ENCODE measurements at places on chromosomes 2 and 18.

- DNase-seq = no peak
Measured at GRCh38 chr2:42312106-42312505, 48.9 kb downstream of the COX7A2L start.

DNA sequence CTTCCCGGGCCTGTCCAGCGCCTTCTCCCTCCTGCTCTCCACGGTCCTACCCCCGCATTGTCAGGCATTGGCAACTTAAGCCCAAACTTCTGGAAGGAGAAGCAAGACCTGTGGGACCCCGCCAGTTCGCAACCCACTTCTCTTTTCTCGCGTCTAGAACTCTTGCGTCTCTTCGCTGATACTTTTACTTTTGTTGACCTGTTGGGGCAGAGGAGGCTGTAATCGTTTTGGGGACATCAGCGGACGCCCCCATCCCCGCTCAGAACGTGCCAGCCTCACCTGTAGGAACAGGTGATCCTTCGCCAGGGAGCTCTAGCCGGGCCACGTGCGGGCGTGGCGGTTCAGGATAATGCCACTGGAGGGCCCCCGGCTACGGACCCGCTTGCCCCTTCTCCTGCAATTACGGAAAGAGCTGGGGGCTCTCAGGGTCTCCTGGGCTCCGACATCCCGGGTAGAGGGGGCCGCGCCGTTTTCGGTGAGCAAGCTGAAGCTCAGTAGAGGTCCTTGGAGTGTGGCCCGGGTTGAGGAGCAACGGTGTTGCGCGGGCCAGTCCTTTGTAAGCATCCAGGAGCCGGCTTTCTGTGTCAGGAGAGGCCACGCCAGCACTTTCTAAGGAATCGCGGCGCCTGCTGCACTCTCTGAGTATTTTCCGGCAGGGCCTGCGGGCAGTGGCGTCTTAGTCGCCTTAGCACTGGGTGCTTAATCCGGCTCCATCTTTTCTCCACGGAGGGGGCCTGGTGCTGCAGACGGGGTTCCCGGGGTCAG, 1.6 kb downstream of the MTCL1 start:
- DNase-seq = peak; percentile 61

- DNase-seq = no peak
Measured at GRCh38 chr2:151953467-151953866, 125.2 kb upstream of the ARL5A start.

GRCh38 chr2:113113807-113114206, 13.6 kb upstream of the IL1RN start:
- DNase-seq = no peak

- no peak for DNase-seq
Measured at GRCh38 chr2:120133572-120134244, 89.5 kb downstream of the TMEM185B start.

GRCh38 chr2:64029116-64029665, 10.0 kb upstream of the VPS54 start:
- no peak for DNase-seq

- no peak for DNase-seq
Measured at GRCh38 chr18:13279181-13280069, 60.9 kb downstream of the LDLRAD4 start.

DNA sequence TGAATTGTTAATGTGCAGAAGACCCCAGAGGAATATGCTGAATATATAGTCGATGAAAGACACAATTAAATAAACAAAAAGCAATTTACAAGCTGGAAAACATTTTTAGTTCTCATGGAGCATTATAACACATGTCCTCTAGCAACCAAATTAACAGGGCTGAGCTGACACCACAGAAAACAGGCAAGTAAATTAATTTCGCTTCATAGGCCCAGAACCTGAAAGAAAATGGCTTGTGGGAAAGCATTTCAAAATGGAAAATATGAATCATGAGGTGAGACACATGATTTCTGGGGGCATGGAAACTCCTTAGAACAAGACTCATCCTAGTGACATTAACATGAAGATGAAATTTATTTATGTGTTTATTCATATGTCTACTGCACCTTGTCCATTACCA, 25.0 kb upstream of the RNF152 start:
- no peak for DNase-seq

DNA sequence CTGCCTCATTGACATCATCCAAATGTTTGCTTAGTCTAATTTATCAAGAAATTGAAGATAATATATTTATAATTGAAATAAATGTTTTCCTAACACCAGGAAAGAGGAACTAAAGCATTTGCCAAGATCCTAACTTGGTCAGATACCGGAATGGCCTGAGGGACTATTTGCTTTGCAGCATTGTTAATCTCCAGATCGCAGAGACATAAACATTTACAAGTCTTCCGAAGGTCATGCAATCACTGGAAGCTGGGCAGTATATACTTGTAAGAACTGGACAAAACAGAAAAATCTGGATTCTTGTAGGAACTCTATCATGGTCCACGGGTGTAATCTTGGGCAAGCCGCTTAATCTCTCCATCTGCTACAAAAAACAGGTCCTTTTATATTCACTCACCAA, 42.2 kb downstream of the CYBRD1 start:
- DNase-seq = no peak

DNA sequence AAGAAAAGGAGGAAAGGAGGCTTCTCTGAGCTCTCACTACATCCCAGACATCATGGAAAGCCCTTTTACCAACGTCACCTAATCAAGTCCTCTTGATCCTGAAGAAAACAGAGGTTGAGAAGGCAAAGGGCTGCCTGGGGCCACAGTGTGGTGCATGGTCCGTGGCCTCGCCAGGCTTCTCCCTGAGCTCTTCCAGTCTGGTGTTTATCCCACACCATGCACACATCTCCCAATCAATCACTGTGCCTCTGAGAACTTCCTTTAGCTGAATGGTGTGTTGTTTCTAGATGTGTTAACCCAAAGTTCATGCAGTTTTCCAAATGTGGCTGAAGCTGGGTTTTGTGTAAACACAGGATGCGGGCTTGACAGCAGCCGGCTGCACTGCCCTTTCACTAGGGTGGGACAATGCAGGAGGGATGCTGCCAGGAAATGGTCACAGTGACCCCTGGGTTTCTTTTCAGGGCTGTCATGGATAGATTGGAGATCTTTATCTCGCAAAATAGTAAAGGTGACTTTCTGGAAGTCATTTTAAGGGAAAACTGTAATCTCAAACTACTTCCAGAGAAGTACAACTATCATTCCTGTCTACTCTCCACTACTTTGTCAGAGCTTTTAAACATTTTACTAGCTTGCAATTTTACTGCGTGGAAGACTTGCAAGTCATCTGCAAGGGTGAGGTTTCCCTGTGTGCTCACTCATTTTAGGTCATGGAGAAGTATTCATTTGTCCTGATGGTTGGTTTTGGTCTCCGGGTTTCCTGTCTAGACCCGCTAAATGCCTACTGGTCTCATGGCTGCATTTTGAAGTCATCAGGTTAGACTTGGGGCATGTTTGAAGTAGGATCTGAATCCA, 54.6 kb downstream of the IL1R2 start:
- DNase-seq = no peak

- DNase-seq = peak; percentile 97
Measured at GRCh38 chr2:38174646-38175423, 98.9 kb upstream of the CYP1B1 start.

DNA sequence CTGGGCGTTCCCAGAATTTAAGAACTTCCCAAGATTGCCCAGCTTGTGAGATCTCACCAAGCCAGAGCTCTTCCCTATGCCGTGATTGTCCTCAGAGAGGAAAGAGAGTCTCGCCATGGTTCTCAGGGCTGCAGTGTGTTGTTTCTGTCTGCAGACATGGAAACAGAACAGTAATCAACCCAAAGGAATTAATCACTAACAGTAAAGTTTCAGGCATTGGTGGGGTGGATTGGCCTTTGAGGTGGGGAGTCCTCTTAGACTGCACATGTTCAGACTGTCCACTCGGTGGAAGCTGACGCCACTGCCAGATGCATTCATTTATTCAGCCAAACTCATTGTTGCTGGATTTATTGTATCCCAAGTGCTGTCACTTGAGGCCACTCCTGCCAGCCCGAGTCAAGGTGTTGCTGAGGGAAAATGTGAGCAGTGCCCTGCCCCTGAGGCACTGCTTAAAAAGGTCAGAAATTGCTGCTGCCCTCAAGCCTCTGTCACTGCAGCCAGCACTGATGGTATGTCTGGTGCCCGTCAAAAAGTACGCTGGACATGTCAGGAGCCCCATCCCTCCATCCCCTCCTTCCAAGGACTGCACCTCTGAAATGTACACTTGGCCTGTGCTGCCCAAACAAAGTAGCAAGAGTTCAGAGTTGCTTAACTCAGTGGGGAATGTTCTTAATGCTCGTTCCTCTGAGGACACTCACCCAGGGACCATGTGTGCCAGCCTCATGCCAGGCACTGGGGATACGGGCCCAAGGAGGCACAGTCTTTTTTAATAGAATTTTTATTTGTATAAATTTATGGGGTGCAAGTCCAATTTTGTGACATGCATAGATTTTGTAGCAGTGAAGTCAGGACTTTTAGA, 201.0 kb downstream of the GLI2 start:
- peak; percentile 36 for DNase-seq

GRCh38 chr2:9780368-9781130, 62.7 kb upstream of the TAF1B start:
- no peak for DNase-seq

- no peak for DNase-seq
Measured at GRCh38 chr2:103462101-103462500, 700.3 kb downstream of the TMEM182 start.

- no peak for DNase-seq
Measured at GRCh38 chr2:102386004-102386403, 30.4 kb downstream of the IL18R1 start.

GRCh38 chr2:152336854-152337510, 2.0 kb downstream of the FMNL2 start:
- peak; percentile 81 for DNase-seq

GRCh38 chr2:48439102-48439501, 90.9 kb upstream of the STON1 start:
- DNase-seq = peak; percentile 16

- no peak for DNase-seq
Measured at GRCh38 chr2:74745766-74746165, 88.2 kb upstream of the HK2 start.

DNA sequence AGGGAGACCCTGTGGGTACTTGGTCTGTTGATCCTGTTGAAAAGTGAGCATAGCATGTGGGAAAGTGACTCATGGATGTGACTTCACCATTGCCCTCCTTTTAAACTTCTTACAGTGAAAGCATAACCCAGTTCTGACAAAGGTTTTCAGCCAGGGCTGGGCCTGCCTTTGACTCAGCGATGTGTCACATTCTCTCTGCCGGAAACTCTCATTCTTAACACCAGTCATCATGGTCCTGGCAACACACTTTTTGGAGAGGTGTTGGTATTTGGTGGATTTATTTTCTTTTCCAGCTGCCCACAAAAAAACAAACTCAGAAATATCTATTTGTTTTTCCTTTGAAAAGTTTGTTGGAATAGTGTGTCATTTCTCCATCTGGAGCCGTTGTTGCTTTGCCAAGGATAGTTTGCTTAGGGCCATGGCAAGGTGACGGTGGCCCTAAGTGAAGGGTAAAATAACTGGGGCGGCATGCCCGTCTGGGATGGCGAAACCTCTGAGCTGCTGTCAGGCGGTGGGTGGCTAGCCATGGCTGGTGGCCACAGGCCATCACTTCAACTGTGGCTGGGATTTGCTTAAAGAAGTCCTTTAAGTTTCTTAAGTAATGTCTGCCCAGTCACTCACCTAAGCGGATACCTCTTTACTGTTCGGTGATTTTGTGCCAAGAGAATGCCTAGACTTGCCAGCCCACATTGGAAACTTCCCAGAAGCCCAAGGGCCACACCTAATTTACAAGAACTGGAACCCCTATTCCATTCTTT, 123.3 kb downstream of the LTBP1 start:
- DNase-seq = peak; percentile 98

- peak; percentile 70 for DNase-seq
Measured at GRCh38 chr2:42196403-42197267, 27.5 kb downstream of the EML4 start.

GRCh38 chr2:149023091-149023490, 15.4 kb upstream of the LYPD6B start:
- no peak for DNase-seq

- DNase-seq = peak; percentile 42
Measured at GRCh38 chr2:66437109-66437690, 2.3 kb downstream of the MEIS1 start.

DNA sequence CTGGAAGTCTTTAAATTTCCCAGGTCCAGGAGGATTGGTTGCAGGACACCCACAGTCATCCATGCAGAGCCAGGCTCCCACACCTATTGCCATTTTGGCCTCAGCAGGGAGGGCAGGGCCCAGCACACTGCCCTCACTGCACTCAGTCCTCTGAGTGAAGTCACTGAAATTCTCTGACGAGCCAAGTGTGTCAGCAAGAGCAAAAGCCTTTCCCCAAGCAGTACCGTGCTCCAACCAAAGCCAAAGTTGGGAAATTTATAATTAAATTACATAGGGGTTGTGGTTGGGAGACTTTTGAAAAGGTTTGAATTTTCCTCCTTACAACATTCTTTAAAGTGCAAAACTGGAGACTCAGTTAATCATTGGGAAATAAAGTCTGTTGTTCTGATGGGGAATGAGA, 98.5 kb upstream of the CD226 start:
- DNase-seq = peak; percentile 48

DNA sequence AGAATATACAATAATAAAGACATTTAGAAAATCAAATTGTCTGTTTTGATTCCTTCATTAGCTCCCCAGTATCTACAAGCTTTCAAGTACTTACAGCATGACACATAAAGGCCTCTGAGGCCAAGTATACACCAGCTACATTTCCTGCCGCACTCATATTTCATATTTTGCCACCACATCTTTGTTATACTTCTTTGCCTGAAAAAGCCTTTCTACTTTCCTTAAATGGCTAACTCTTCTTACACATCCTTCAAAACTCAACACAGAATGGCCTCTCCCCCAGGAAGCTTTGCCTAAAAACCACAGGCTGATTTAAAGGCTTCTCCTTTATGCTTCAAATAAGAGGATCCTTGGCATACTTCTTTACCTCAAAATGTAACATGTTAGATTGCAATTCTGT, 4.5 kb downstream of the STK17B start:
- peak; percentile 90 for DNase-seq

- DNase-seq = no peak
Measured at GRCh38 chr2:232994446-232994845, 18.6 kb downstream of the NGEF start.

- DNase-seq = peak; percentile 20
Measured at GRCh38 chr18:22831441-22831904, 101.7 kb upstream of the RBBP8 start.

DNA sequence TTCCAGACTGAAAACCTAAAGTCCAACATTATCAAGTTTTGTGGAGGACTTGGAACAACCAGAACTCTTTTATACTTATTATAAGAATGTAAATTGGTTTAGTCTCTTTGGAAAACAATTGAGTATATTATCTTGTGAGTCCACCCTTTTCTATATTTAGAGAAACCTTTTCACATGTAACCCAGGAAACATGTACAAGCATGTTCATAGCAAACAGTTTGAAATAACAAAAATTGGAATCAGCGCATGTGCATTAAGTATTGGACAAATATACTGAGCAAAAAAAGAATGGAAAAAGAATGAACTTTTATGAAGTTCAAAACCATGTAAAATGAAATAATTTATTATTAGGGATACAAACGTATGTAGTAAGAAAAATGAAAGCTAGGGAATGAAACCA, 246.0 kb downstream of the WDR7 start:
- DNase-seq = no peak

GRCh38 chr2:7053650-7054265, 136.5 kb downstream of the RNF144A start:
- DNase-seq = no peak

- DNase-seq = peak; percentile 52
Measured at GRCh38 chr2:182504903-182505302, 78.1 kb upstream of the PDE1A start.
